Stimulated activated CD4-positive, alpha-beta T cell treated with anti-CD3 and anti-CD28 coated beads, TNF-alpha, amount 100 ng/mL, for 1 hour (primary cell): ENCODE measurements at places on chromosomes 1 and 21.
A peak's percentile ranks its signal among the peaks of the same experiment; 100 is the strongest.

DNA sequence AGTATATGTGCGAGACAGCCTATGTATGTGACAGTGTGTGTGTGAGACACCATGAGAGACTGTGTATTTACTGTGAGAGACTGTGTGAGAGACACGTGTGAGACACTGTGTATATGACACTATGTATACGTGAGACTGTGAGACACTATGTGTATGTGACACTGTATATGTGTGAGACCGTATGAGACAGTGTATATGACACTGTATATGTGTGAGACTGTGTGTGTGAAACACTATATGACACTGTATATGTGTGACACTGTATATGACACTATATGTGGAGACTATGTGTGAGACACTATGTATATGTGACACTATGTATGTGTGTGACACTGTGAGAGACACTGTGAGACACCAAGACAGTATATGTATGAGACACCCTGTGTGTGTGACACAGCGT lies 52.9 kb upstream of the KDM4A start:
- no peak for DNase-seq

DNA sequence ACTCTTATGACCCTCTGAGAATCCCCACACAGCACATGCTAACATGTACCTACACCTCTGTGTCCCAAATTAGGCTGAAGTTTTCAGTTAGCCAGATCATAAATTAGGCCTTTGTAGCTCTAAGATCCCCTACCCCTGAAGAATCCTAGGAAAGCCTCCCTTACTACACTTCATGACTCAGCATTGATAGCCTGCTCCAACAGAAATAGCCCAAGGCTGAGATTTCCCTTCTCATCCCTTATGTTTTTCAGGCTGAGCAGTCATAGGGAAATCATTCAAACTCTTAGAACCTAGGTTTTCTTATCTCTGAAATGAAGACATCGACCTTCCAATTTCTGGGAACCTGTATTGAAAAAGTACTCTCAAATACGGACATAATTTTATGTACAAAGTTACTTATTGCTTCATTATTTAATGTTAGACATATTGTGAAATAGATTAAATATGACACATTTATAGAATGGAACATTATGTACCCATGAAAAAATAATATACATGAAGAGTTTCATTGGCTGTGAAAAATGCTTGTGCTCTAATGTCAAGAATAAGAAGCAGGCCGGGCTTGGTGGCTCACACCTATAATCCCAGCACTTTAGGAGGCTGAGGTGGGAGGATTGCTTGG lies 122.4 kb upstream of the UBE2U start:
- DNase-seq: no peak

GRCh38 chr21:34926803-34927467 lies 122.2 kb downstream of the RUNX1 start:
- no peak for DNase-seq

GRCh38 chr1:75796376-75797272 lies at the start of gene MSH4:
MSH4 (plus strand) TSS chr1:75796882; CDS start chr1:75796986, 104 bp downstream.
- DNase-seq: no peak

GRCh38 chr1:105730701-105731100 lies 1325.8 kb upstream of the PRMT6 start:
- no peak for DNase-seq

DNA sequence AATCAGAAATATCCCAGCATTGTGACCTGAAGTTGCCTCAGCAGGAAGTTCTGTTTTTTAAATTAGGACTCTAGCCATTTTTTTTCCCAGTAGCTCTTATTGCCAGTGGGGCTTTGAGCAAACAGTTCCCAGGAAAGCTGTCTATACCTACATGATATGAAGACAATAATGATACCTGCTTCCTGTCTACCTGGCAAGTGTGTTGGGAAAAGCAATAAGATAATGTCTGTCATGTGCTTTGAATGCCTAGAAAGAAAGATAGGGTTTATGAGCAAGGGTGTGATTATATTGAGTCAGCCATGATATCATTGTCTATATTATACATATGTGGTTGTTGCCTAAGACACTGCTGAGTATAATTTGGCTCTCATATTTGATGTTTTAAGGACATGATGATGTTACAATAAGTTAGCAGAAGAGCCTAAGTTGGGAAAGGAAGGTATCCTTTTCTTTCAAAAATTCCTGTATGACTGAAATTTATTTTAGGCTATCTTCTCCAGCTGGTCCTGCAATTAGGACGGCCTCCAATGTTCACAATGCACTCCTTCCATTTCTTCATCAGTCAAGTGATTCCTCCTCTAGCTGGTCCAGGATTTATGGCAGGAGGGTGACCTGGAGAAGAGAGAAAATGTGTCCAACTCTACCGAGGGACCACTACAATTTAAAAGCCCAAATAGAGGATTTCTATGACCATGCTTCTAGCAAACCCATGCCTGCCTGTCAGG lies 99.6 kb upstream of the CDC42BPA start:
- DNase-seq: no peak

DNA sequence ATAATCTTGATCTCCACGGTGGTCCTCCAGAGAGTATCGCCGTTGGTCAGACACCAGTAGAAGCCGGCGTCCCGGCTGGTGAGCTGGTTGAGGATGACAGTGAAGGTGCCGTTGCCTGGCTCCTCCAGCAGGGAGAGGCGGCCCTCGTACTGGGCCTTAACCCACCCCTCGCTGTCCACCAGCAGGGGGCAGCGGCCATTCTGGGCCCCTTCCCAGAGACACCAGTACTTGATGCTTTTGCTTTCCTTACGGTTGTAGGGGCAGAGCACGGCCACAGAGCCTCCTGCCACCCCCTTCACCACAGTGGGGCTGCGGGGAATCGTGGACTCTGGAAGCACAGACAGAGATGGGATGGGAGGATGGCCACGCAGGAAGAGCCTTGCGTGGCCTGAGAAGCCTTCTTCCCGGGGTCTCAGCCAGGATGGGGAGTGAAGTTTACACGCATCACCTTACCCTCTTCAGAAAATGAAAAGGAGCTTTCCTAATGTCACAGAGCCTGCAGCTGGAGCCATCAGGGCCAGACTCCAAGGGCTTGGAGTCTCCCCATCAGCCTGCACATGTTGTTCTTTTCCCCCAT lies 10.7 kb downstream of the PIGR start:
- no peak for DNase-seq

GRCh38 chr1:59687081-59687480 lies 127.7 kb upstream of the HOOK1 start:
- DNase-seq: no peak

- DNase-seq: no peak
These were observed 146.7 kb downstream of the KAZN start for GRCh38 chr1:14745001-14745720.

GRCh38 chr1:111402083-111402482 lies 25.5 kb downstream of the OVGP1 start:
- no peak for DNase-seq

DNA sequence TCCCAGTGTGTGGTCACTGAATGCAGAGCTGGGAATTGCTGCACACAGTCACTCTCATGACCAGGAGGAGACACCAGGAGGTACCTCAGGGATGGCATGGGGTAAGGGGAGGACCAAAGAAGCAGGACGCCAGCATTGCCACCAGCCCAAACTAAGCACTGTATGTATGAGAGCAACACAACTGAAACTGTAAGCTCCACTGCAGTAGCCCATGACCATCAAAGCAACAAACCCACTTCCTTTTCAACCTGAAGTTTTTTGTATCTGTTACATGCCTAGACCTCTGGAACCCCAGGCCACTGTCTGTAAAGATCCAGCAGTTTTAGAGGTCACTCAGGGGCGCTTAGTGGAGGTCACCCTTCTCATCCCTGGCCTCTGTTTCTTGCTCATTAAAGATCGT lies 164.3 kb downstream of the SETD4 start:
- DNase-seq: no peak

DNA sequence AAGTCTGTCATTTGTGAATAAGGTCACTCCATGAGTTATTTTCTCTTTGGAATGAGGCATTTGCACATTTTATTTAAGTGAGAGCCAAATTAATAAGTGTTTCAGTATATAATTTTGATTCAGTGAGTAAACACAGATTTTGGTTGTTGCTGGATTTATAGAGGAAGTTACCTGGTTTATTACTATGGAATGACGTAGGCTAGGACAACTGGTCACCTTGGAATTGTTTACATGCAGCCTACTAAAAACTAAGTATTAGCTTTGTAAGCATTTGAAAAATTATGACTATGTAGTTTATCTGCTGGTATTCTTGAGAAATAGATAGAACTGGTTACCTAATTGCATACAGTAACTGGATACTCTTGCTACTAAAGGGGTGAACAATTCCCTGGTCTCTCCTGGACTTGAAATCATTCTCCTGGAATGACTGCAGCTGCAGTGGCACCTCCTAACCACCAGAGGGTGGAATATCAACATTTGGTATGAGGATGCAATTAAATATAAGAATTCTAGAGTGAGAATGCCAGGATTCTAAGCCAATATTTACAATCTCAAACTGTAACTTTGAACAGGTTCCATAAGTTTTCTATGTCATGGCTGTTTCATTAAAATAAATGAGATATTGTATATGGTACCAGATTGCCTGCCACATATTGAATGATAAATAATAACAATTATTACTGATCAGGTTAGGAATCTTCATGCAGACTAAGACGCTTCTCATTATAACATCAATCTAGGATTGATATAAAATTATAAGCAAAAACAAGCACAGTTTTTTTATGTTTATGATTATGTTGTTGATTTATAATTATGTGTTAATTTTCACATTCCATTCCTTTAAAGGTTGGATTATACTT lies 3.5 kb upstream of the KRTAP27-1 start:
- DNase-seq: no peak

GRCh38 chr1:29172415-29172939 lies 9.2 kb downstream of the SRSF4 start:
- DNase-seq: no peak

DNA sequence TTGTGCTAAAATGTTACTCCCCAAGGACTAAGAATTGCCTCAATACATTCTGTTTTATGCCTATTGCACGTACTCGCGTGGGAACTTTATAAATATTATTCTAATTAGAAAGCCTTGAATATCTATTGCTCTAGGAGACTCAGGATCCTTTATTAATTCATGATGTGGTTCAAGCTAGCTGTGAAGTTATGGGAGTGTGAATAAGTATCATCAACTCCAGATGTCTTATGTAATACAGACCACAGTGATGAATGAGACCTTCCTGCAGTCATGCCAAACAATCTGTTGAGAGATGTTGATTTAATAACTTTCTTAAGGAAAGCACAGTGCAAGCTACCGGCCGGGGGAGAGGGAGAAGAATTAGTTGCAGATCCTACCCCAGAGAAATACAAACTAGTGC lies 519.2 kb upstream of the ZP4 start:
- DNase-seq: no peak

DNA sequence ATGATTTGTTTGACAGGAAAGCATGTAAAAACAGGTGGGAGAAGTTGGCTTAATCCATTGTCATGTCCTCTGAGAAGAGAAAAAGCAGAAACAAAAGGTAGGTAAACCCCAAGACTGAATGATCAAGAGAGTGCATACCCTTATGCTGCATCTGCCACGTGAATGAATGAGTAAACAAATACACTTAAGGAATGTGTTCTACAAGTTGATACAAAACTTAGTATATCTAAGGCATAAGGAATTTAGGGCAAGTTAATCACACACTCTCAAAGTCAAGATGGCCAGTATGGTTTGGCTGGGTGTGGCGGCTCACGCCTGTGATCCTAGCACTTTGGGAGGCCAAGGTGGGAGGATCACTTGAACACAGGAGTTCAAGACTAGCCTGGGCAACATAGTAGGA lies 34.2 kb downstream of the HMCN1 start:
- DNase-seq: no peak

GRCh38 chr1:168608796-168609715 lies 32.7 kb downstream of the XCL1 start:
- no peak for DNase-seq

GRCh38 chr1:40965531-40965930 lies 14.0 kb upstream of the CTPS1 start:
- no peak for DNase-seq

- DNase-seq: peak; percentile 75
These were observed 11.7 kb upstream of the BNIPL start for GRCh38 chr1:151024540-151025146.

DNA sequence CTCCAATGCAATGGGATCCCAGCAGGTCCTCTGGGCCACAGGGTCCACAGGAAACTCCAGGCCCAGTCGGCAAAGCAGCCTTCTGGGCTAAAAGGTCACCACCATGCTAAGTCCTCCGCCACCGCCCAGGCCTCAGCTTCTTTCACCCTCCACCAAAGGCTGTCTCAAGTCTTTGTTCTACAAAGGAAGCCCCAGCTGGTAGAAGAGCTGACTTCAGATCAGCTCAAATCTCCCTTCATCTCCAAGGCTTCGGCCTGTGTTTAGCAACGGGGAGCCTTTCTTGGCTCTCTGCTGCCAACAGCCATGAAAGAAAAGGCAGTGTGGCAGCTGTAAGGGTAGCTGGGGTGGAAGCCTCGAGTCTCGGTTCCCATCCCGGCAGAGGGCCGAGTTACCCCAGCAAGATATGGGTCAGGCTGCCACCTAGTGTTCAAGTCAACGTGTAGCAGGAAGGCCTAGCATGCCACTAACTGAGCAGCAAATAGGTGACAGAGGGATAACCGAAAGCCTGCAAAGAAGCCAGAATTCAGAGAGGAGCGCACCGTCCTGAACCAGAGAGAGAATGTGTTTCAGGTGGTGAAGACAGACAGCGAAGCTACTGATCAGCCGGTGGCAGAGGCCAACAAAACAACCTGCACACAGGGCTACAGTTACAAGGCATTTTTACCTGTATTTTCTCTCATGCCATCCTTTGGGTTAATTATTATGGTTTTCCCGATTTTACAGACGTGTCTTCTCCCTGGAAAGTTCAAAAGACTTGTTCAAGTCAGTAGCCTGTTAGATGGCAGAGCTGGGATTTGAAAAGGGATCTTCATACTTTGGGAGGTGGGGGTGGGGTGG lies 26.8 kb upstream of the CRNN start:
- DNase-seq: peak; percentile 35

- no peak for DNase-seq
These were observed 31.1 kb upstream of the ZBTB40 start for GRCh38 chr1:22420455-22421053.

GRCh38 chr21:14497825-14498224 lies 48.3 kb downstream of the SAMSN1 start:
- DNase-seq: no peak

GRCh38 chr21:22192766-22193165 lies 1194.6 kb downstream of the NCAM2 start:
- no peak for DNase-seq

DNA sequence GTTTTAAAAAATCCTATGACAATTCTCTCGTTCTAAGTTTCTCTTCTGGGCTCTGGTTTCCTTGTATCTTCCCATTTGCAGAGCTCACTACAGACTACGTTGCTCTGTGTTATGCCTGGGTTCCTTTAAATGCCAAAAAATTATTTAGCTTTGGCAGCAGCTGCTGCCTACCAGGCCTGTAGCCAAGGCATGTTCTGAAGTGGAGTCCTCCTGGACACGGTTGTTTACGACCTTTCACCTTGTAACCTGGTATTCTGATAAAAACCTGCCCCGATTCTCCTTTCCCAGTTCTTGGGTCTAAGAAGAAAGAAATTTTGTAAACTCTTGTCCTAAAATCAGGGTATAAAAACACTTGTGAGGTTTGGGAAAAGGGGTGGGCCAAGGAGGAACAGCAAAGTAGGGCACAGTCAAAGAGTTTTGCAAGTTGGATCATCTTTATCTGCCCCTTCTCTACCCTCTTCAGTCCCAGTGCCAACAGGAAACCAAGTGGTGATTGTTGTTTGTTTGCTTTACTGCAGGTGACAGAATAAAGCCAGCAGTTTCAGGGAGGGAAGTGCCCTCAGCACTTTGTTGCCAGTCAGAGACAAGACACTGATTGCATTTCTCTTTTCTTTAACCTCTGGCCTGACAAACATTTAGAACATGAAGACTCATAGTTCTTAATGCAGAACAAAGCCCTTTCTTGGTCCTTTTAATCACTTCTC lies 3.1 kb upstream of the TXNIP start:
- no peak for DNase-seq
